ENCODE measurements at places on chromosomes 7 and 10.
A peak's percentile ranks its signal among the peaks of the same experiment; 100 is the strongest.

GRCh38 chr7:49324040-49324439, 399.7 kb downstream of the CDC14C start:
- no peak for DNase-seq

DNA sequence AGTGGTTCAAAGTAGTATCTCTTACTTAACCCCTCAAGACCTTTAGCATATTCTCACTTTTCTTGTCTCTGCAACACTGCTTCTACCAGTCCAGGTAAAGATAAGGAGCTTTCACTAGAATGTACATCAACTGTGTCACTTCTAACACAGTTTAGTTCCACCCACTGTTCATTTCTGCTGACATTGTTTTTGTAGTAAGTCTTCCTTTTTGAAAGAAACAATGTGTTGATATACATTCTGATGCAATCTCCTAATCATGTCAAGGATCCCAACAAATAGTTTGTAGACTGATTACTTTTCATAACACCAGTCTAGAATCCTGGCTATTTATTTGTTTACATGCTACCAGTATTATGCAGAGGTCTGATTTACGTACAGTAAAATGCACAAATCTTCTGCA, 47.5 kb downstream of the CCSER2 start:
- no peak for DNase-seq

DNA sequence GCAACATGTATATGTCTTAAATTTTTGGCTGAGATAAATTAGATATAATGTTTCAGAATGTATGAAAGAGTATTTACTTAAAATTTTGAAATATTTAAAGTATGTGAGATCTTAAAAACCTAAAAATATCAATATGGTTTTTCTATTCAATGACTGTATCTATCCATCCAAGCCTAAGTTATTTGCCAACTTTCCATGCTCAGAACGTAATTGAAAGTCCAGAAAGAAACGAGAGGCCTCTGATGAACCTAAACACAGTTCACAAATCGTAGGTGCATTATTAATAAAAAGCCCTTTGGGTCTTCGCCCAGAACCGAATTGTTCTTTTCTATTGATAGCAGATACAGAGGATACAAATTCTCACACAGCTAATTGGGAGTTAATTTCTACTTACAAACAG, 6.5 kb downstream of the SVIL start:
- DNase-seq, result no peak

DNA sequence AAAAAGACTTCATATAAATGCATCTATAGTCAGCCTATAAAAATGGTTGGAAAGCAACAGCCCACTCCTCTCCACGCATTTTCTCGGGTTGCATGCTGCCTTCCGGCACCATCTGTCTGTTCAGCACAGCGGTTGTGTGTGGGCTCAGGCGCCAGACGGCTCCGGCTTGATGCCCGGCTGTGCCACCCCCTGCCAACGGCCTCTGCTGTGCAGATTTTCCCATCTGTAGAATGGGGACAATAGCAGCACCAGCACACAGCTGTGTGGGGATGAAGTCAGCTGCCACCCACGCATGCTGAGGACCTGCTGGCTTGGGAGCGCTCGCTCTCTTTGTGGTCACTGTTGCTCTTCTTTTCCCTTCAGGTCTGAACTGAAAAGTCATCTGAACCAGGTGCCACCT, 19.5 kb downstream of the PRKAG2 start:
- DNase-seq, result no peak

GRCh38 chr7:1843921-1844335, 173.9 kb downstream of the ELFN1 start:
- DNase-seq, result no peak

DNA sequence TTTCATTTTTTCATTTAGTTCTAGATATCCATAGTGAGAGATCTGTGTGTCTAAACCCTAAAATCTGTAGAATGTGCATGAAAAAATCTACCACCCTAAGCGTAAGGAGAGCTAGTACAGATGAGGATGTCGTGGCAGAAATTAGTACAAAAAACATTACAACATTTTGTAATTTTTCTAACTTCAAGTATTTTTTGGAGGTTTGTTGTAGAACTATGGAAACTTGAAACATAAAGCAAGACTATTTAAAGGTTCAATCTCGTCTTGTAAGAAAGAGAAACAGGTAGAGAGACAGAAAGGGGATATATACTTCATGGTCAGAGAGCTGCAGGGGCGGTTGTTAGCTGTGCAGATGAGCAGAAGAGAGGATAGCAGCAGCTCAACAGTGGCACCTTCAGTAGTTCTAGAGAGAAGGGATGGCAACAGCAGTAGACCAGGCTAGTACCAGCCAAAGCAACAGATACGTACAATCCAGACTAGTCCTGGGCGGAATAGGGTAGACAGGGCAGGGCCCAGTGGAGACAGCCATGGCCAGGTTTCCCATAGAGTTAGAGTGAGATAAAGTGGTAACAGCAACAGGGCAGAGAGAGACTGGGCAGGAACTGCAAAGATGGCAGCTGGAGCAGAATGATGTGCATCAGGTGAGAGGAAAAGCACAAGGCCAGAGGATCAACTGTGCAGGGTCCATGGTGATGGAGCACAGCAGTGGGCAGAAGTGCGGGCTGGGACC, 145.2 kb downstream of the FRMD4A start:
- no peak for DNase-seq

DNA sequence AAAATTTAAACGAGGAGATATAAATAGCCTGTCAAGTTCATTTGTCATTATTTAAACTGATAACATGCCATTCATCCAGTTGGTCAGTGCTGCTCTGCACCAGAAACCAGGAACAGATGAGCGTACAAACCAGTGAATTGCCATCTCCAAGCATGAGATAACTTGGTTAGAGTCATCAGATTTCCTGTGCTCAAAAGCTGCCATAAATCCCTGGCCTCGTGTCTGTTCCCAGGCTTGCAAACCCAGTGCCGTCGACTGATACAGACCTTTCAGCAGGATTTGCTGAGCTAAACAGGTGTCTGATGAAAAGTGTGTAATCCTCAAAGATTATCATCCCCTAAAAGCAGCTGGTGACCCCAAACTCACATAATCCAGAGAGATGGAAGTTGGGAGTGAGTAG, 96.0 kb upstream of the SAMD8 start:
- DNase-seq, result no peak

GRCh38 chr10:43409385-43410109, 561 bp upstream of the HNRNPF start:
- no peak for DNase-seq

- DNase-seq, result peak; percentile 20
Observed at GRCh38 chr10:43202224-43202656, 64.0 kb downstream of the CSGALNACT2 start.

- DNase-seq, result no peak
Observed at GRCh38 chr7:86760236-86760635, 116.5 kb downstream of the GRM3 start.

- DNase-seq, result peak; percentile 16
Observed at GRCh38 chr7:1669064-1669951, 769 bp upstream of the ELFN1 start.

DNA sequence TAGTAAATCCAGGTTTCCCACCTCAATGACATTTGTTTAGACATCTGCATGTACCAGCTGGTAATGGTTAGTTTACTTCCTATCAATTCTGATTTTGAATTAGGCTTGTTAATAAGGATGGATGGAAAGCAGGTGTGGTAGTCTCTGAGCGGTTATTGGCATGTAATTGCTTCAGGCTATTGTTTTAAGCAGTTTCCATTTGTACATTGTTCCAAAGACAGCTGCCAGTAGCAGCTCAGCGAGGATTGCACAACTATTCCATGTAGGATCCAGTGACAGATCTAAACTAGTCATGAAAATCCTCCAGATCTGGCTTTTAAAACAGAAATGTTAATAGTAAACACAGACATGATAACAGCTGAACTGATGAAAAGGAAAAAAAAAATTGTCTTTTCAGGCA, 436.0 kb upstream of the ADARB2 start:
- no peak for DNase-seq

DNA sequence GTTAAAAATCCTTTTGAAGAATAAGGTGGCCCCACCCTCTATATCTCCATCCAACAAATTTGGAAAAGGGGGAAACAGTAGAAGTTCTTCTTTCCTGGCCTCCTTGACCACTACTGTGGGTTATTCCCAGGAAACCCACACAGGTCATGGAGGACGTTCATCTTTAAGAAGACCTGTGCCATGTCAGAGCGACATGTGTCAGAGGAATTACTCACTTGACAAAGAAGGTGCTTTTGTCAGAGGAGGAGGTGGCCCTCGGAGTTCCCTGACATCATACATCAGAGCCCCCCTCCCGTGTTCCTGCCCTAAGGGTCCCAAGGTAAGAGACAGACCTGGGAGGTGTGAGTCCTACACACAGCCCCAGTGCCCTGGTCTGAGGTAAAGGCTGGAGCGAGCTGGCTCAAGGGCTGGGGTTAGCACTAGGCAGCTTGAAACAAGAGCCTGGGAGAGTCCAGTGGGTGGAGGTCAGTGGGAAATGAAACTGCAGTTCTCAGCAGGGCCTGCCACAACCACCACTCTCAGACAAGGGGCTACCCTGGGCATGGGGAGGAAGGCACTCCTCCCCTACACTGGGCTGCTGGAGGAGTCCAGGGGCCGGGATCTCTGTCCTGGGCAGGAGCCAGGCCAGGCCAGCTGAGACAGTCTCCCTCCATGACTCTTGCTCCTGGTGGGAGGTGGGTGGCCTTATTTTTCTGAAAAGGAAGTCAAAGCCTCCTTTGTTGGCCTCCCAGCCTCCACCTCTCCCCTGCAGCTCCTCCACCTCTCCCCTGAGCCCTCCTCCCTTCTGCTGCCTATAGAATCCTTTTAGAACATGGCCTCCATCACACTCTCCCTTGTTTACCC, 21.8 kb upstream of the ZMIZ1 start:
- no peak for DNase-seq

DNA sequence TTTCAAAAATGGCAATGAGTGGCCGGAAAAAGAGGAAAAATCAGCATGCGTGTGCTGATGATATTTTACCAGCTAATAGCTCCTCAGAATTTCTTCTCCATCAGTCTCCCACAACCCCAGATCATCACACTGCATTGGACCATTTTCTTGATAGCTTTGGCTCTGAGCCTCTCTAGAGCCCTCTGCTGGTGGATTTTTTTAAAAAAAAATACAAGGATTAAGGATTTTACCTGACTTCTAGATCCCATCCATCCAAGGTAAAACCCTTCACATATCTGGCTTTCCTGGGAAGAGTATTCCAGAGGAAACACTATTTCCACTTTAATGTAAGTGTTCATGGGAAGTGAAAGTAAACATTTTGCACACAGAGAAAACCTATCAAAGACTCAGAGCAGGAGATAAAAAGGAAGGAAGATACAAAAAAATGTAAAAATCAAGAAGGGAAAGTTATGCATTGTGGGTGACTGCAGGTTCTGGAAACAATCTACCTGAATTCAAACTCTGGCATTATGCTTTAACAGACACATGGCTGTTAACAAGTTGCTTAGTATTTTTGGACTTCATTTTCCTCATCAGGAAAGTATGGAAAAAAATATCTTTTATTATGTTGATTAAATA, 380.9 kb downstream of the LRRTM3 start:
- no peak for DNase-seq

- DNase-seq, result no peak
Observed at GRCh38 chr7:96244244-96244991, 77.5 kb downstream of the SLC25A13 start.

- no peak for DNase-seq
Observed at GRCh38 chr7:123652406-123652805, 3.3 kb upstream of the LMOD2 start.

GRCh38 chr10:9561821-9562505, 1455.7 kb upstream of the CELF2 start:
- DNase-seq, result no peak

DNA sequence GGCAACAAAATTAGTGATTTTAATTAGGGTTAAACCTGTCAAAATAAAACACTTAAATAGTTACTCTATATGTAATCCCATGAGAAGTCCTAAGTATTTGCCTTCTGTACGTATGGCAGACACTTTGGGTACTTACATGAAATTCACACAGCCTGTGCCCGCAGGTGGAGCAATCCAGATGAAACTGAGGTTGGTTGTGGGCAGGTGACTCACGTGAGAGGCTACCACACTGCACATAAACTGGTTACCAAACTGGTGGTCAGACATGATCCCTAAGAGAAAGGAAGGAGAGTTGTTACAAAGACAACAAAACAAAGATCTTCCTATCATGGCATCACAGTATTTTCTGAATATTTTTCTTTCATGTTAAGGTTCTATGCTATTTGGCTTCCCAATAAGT, 156.1 kb downstream of the RELN start:
- no peak for DNase-seq

DNA sequence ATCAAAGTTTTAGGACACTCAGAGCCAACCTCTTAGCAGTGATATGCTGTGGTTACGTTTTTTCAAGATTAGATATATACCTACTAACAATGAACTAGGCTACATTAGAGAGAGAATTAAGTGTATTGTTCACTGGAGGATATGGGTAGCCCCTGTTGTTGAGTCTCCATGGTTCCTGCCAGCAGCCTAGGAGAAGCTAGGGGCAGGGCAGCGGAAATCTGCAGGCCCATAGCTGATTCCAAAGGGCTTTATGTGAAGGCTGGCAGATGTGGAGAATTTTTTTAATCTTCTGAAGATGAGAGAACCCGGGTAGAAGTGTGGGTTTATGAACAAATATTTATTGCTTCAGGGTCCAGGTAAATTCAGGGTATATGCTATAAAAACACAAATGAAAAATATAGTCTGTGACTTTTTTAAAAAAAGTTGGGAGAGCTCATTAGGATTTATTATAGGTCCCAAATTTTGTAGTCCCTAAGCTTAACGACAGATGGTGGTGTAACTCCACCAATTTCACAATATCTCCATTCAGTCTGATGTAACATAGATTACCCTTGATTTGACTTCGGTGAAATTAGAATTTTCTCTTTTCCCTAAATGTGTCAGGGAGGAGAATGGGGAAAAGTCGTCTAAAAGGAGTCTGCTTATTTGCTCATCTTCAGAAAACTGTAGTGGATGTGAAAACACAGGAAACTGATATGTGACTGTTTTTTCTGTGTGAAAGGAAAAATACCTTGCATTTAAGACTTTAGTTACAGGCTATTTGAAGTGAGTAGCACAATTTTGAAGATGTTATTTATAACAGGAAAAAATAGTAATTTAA, 163.0 kb upstream of the PPP1R3A start:
- no peak for DNase-seq

GRCh38 chr7:130421684-130422083, 19.1 kb downstream of the CEP41 start:
- no peak for DNase-seq

- no peak for DNase-seq
Observed at GRCh38 chr7:151748733-151749132, 128.2 kb downstream of the PRKAG2 start.

DNA sequence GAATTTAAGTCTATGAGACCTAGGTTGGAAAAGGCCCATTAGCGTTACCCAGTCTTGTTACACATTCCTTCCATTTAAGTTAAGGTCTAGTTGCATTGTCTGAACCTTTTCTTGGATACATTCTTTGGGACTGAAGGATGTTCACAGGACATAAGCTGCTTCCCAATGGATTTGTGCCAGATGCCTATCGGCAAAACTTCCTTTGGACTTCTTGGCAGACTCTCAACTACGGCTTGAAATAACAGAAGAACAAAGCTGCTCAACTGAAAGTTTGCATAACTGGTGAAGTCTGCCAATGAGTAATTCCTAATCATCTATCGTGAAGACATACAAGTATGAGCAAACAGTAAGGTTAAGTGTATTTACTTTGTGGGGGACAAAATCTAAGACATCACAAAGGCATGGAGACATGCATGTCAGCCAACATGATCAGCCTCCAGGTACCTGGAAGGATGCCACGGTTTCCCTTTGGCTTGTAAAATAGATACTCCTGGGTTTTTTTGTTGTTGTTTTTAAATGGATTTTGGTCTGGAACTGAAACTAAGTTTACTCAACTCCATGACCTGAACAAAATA, 35.4 kb downstream of the MALSU1 start:
- DNase-seq, result peak; percentile 39

- no peak for DNase-seq
Observed at GRCh38 chr10:24727786-24728185, 4.1 kb upstream of the ARHGAP21 start.
